NCI-H2107 (cell line): ENCODE measurements at places on chromosomes 6 and 20.

DNA sequence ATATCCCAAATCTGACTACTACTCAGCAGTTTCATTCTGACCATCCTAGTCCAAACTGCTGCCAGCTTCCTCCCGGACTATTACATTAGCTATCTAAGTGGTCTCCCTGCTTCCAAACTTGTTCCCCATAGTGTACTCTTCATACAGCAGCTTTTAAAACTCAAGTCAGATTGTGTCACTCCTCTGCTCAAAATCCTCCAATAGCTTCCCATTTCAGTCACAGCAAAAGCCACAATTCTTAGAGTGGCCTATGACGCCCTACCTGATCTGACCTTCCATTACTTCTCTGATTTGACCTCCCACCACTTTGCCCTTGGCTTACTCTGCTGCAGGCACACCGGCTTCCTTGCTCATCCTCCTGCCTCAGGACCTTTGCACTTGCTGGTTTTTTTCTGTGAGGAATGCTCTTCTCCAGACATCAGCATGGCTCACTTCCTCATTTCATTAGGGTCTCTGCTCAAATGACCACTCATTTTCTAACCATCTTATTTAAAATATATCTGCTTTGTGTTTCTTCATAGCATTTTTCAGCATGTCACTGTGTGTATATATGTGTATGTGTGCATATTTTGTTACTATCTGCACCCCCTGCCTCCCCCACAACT lies 111.1 kb upstream of the DTNBP1 start:
- no peak for DNase-seq

DNA sequence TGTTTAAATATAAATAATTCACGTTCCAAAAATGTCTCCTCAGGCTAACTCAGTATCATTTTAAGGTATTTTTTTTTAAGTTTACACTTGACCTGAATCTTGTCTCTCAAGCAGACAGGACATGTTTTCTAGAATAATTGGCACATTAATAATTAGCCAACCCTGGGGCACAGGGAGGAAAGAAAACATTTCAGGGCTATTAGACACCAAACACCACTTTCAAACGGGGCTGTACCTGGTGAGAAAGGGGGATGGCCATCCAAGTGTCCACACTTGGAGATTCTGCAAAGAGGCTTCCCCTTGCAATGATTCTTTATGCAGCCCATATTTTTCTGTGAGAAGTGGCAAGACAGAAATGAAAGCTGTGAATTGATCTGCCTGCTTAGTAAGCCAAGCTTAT lies 560.8 kb downstream of the CD109 start:
- no peak for DNase-seq

DNA sequence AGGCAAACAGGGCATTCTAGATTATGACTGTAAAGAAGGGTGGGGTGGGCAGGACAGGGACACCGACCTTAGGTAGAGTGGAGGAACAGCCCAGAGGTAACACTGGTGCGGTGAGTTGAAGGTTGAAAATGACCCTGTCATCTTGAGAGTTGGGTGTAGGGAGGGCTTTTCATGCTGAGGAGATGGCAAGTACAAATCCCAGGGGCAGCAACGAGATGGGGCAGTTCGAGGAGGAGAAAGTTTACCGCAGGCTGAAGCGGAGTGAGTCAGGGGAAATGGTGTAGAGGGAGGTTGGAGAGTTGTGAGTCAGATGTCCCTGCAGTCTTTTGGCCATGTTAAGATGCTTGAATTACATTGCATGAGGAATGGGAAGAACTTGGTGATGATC lies 101.1 kb downstream of the HIVEP1 start:
- no peak for DNase-seq

DNA sequence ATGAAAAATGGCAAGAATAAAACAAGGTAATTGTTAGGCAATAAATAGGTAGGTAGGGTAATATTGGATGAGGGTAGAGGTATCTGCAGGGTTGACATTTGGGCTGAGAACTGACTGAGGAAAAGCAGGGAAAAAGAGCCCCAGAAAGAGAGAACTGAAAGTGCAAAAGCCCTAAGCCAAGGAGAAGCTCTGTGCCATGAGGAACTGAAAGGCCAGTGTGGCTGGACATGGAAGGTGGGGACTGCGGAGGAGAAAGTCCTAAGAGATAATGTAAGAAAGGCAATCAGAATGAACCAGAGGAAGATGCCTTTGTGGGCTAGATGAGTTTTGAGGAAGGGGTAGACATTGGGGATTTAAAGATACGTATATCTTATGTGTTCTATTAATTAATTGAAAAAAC lies 9.9 kb upstream of the HIVEP2 start:
- DNase-seq: no peak

- no peak for DNase-seq
Observed at GRCh38 chr6:106102034-106102433, 15.9 kb downstream of the PRDM1 start.

DNA sequence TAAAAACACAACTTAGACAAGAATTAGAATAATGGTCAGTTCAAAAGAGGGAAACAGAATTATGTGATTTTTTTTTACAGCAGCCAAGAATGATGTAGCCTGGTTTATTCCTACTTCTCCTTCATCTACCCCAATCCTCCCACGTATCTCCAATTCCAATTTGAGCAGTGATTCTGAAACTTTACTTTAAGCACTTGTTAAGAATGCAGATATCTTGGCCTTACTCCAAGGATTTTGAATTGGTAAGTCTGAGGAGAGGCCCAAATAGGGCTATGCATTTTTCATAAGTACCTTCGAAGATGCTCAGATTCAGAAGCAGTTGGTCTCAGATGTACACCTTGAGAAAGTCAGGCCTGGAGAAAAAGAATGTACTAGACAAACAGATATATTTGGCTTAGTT lies 233.4 kb upstream of the FLRT3 start:
- no peak for DNase-seq

- no peak for DNase-seq
Observed at GRCh38 chr20:58103517-58103904, 124.9 kb downstream of the ANKRD60 start.

DNA sequence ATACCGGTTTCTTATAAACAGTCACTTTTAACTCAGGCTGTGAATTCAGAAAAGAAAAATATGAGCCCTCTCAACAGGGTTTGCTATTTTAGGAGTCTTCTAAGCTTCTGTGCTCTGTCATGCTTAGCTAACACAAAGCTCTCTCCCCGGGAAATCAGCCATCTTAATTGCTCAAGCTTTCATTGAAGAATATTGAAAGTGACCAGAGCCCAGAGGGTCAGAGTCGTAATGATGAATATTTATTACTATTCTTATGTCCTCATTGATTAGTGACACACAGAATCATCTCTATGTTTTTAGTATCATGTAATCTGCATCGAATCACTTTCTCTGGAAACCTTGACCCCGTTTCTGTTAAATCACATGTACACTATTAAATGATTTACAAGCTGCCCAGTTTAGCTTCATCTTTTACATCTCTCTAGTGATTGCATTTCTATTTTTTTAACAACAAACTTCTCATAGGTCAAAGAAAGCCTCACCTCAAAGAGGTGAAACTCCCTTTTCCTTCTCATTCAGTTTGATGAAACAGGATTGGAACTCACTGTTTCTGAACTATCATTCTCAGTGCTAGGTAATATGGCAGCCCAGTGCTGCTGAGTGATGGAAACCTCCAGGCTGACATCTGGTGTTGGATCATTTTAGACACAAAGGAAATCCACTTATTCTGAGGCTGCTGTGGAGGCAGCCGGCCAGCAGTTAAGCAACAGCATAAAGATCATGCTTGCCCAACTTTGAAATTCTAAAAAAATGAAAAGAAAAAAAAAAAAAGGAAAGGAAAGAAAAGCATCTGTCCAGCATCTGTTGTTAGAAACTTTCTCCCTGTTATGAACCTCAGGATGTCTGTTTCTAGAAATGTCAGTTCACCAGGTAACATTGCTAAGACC lies 96.3 kb downstream of the RFPL4B start:
- no peak for DNase-seq

GRCh38 chr20:62737271-62737811 lies 28.7 kb downstream of the NTSR1 start:
- no peak for DNase-seq

- no peak for DNase-seq
Observed at GRCh38 chr20:16691381-16691780, 38.4 kb upstream of the SNRPB2 start.

- DNase-seq: no peak
Observed at GRCh38 chr6:130322673-130323268, 43.0 kb upstream of the TMEM200A start.

DNA sequence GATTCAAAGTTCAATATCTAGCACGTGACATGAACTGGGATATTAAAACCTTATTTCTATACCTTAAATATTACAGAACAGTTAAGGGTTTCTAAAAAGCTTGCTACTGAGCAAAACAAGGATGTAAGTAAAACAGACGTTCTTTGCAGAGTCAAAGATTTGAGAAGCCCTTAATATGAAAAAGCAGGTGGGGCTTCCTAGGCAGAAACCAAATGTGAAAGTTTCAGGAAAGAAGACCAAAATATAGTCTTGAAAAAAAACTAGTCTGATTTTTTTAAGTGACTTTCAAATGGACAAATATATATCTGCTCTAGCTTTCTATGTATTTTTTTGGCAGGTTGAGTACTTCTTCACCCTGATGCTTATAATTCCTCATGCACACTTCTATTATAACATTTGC lies 63.2 kb downstream of the TNFRSF21 start:
- no peak for DNase-seq

- DNase-seq: no peak
Observed at GRCh38 chr20:50916257-50916656, 15.0 kb downstream of the ADNP start.

- no peak for DNase-seq
Observed at GRCh38 chr6:134634966-134635365, 314.9 kb downstream of the ALDH8A1 start.

GRCh38 chr6:168026925-168027324 lies 29.5 kb downstream of the KIF25 start:
- DNase-seq: no peak

GRCh38 chr20:9352739-9353138 lies 161.7 kb upstream of the LAMP5 start:
- no peak for DNase-seq

DNA sequence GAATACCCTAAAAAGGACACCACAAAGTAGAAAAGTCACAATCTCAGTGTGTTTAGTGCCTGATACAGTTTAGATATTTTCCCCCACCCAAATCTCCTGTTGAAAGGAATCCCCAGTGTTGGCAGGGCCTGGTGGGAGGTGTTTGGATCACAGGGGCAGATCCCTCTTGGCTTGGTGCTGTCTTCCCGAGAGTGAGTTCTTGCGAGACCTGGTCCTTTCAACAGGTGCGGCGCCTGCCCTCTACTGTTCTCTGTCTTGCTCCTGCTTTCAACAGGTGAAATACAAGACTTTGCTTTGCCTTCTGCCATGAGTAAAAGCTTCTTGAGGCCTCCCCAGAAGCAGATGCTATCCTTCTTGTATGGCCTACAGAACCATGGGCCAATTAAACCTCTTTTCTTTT lies 534.3 kb upstream of the NRSN1 start:
- DNase-seq: no peak
